ENCODE measurements at places on chromosomes 16 and 17.

GRCh38 chr16:3050487-3050886 is 4.1 kb downstream of the MMP25 start:
- DNase-seq: no peak

DNA sequence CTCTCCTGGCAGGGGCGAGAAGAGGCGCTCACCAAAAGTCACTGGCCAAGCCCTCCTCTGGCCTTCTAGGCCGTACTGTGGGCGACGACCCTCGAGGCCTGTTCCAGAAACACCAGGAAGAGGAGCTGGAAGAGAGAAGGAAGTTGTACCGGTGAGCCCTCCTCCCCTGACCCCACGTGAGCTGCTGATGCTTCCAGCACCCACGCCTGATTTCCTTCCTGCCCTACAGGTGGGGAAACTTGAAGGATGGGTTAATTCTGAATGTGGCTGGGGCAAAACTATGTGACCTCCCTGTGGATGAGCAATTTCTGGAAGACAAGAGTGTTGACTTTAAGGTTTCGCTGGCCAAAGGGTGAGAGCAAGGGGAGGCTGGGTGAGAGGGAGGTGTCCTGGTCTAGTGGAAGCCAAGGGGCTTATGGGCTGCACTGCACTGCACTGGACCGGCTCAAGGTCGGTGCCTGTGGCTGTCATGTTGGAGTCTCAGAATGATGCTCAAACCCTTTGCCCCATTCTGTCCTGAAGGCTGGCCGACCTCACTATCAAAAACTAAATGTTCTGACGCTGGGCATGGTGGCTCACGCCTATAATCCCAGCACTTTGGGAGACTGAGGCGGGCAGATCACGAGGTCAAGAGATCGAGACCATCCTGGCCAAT is 6.2 kb downstream of the C17orf100 start:
- DNase-seq: no peak

GRCh38 chr17:38727736-38728135 is 2.4 kb upstream of the CISD3 start:
- no peak for DNase-seq

DNA sequence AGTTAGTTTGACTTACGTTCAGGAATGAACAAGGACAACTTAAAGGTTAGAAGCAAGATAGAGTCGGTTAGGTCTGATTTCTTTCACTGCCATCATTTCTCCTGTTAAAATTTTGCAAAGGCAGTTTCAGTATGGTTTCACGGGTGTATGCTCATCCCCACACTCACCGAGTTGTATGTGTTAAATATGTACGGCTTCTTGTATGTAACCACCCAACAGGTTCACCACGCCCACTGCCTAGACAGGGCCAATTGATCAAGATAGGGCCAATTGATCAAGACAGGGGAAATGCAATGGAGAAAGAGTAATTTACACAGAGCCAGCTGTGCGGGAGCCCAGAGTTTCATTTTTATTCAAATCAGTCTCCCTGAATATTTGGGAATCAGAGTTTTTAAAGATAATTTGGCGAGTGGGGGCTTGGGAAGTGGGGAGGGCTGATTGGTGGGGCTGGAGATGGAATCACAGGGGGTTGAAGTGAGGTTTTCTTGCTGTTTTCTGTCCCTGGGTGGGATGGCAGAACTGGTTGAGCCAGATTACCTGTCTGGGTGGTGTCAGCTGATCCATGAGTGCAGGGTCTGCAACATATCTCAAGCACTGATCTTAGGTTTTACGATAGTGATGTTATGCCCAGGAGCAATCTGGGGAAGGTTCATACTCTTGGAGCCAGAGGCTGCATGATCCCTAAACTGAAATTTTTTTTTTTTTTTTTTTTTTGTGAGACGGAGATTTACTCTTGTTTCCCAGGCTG is 62.4 kb upstream of the PLCG2 start:
- no peak for DNase-seq

DNA sequence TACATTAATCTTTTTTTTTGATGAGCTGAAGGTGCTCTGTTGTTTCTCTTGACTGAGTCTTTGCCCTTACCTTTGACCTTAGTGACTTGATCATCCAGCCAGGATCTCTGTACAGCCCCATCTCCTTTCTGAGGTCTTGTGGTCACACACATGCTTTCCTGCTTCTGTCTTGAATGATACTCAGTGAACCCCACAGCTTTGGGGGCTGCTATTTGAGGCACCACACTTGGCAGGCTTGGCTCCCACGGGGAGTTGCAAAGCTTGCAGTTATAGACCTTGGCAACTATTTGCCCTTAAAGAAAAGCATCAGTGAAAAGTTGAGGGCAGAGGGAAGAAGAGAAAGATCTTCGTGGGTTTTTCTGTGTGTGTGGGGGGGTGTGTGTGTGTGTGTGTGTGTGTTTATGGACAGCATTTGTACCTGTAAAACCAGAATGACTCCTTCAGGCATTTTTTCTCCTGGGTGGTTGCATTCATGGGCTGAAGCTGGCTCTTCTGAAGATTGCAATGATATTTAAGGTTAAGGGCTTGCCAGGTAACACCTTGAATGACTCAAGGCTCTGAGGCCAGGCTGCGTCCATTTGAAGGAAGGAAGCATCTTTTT is 101.6 kb downstream of the MSI2 start:
- DNase-seq: no peak

GRCh38 chr17:11948789-11949188 is 48.5 kb downstream of the ZNF18 start:
- no peak for DNase-seq

GRCh38 chr16:9645911-9646310 is 536.3 kb downstream of the GRIN2A start:
- no peak for DNase-seq

- DNase-seq: no peak
Measured at GRCh38 chr17:78234261-78234865, 2.9 kb downstream of the TMEM235 start.

All from coronary artery (tissue), 2 donors.